AG04450 (cell line): ENCODE measurements at places on chromosomes 6 and 20.

- no peak for DNase-seq
Measured at GRCh38 chr6:87654875-87655454, 47.1 kb downstream of the AKIRIN2 start.

- DNase-seq = no peak
Measured at GRCh38 chr6:81465859-81466258, 286.6 kb downstream of the TENT5A start.

DNA sequence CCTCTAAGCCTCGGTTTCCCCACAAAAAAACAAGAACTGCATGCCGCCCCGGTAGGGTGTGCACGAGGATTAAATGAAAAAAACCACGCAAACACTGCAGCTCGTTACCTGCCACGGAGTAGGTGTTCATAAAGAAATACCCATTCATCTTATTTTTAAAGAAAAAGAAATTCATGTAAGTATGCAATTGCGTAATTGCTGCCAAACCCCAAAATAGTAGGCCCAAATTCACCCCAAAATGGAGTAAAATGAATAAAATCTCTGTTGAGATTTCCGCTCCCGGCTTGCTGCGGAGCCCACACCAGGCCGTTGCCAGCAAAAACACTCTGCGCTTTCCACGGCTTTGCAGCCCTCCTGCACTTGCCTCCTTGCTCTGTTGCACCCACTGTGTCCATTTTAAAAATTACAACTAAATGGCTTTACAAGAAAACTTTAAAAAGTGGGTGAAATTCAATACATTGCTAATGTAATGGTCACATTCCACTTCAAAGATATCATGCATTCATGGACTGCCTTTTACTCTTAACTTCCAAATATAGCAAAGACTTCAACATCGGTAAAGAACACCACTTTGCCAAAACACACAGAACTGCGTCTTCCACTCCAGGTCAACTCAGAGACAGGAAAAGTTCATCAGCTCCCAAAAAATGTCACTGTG is 125.0 kb downstream of the ZMYND8 start:
- peak; percentile 79 for DNase-seq

DNA sequence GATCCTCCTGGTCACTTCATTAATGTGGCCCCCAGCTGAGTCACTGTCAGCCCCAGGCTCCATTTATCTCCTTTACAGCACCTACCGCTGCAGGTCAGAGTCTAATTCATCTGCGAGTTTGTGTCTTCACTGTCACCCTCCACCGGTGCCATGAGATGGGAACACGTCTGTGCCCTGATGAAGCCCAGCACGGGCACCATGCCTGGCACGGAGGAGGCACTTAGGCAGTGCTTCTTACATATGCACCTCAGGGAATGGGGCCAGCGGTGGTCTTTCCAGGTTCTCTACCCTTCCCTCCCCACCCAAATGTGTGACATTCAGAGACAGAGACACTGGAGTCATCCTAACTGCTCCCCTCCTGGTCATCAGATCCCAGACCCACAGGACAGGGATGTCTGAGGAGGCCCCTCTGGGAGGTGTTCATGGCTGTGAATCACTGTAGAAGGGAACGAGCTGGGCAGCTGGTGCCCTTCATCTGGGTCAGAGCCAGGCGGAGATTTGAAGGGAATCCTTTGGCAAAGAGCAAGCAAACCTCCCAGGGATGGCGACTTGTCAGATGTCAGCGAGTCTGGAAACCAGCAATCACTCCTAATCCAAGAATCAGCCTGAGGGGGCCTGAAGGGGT is 364.6 kb downstream of the PREX1 start:
- DNase-seq = no peak

DNA sequence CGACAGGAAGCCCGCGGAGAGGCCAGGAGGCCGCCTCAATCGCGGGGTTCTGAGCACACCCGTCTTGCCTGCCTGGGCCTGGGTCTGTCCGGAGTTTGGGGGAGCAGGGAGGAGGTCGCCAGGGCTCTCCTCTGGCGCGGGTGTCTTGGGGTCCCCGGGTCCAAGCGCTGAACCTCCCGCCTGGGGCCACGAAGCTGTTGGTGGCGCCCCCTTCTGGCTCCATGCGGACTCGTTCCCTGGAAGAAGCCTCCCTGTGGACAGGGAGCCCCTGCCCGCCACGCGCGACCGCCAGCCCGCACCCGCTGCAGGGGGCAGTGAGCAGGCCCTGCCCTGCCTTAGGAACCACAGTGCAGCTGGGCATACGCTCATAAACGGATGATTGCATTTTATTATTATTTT is 44.7 kb downstream of the MCUR1 start:
- DNase-seq = no peak

DNA sequence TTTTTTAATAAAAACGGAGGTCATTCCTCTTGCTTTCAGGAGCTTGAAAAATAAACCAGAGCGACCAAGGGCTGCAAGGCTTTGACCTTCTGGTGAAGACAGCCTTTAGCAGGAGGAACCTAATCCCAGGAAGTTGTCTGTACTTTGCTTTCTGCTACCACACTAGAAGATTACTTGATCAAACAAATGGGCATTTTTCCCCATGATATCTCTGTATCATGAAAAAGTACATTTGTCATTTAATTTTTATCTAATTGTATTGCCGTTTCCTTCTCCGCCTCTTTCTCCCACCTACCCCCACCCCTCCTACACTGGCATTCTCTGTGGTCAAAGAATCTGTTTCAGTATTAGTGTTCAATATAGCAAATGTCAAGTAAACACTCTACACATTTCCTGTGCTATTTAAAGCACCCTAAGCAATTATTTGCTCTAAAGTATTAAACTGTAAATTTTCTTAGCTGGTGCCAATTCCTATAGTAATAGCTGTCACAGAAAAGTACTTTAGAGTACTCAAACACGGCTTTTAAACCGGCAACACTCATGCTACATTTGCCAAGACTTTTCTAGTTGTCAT is 29.7 kb downstream of the ATXN1 start:
- no peak for DNase-seq

GRCh38 chr20:33673410-33674293 is 576 bp downstream of the NECAB3 start:
- no peak for DNase-seq

GRCh38 chr6:90420500-90420899 is 123.9 kb upstream of the BACH2 start:
- DNase-seq = no peak

GRCh38 chr6:157325069-157325805 is 1.9 kb upstream of the TMEM242 start:
- no peak for DNase-seq

DNA sequence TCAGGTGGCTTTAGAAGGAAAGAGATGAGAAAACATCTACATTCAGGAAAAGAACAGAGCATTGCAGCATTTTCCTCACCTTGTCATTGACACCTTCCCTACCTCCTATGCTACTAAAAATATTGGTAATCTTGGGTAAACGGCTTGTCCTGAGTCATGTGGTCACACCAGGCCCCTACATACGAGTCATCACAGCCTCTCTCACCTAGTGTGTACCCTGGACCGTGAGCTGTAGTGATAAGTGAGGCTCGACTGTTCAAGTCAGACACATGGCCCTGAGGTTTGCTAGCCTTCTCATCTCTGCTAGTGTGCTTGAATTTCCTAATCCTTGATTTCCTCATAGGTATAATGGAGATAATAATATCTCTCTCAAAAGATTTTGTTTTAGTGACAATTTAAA is 29.6 kb upstream of the TMEM244 start:
- no peak for DNase-seq

DNA sequence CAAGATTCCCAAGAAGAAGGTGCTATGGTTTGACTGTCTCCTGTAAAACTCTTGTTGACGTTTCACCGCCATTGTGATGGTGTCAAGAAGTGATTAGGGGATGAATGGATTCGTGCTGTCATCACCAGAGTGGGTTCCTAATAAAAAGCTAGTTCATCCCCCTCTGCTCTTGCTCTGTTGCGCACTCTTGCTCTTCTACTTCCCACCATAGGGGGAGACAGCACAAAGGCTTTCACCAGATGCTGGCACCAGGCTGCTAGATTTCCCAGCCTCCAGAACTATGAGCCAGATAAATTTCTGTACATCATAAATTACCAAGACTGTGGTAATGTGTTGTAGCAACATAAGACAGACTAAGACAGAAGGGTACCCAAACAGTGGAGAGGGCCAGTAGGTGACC is 21.6 kb upstream of the CCDC28A start:
- DNase-seq = no peak

- peak; percentile 73 for DNase-seq
Measured at GRCh38 chr6:129744201-129744879, 34.4 kb upstream of the ARHGAP18 start.

GRCh38 chr6:137731960-137732616 is 135.0 kb upstream of the TNFAIP3 start:
- no peak for DNase-seq

GRCh38 chr20:37896932-37897548 is 5.9 kb upstream of the VSTM2L start:
- DNase-seq = no peak

DNA sequence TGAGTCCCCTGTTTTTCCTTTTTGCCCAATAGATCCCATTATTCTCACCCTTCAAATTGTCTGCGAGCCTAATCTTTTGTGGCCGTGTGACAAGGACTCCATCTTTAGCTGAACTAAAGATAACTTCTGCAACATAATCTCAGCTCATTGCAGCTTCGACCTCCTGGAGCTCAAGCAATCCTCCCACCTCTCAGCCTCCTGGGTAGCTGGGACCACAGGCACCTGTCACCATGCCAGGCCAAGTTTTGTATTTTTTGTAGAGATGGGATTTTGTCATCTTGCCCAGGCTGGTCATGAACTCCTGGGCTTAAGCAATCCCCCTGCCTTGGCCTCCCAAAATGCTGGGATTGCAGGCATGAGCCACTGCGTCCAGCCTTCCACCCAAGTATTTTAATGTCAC is 161.0 kb downstream of the GJA1 start:
- no peak for DNase-seq

DNA sequence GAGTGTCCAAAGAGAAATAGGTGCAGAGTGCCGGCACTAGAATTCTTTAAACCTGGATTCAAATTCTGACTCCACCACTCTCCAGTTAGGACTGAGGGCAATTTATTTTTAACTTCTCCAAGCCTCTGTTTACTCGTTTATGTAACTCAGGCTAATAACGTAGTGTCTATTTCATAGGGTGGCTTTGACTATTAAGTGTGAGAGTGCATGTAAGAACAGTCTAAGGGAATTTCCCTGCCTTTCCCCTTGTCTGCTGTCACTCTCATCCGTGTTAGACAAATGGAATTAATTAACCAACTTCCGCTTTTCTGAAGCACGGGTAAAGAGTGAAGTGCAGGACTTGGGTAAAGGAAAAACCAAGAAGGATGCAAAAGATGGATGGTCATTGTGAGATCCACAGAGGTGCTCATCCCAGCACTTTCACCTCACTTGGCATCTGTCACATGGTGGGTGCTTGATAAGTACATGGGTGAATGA is 4.1 kb upstream of the ZKSCAN8 start:
- no peak for DNase-seq

GRCh38 chr6:20599302-20600051 is 65.2 kb downstream of the CDKAL1 start:
- DNase-seq = no peak

- DNase-seq = no peak
Measured at GRCh38 chr6:7621761-7622160, 31.8 kb downstream of the SNRNP48 start.

DNA sequence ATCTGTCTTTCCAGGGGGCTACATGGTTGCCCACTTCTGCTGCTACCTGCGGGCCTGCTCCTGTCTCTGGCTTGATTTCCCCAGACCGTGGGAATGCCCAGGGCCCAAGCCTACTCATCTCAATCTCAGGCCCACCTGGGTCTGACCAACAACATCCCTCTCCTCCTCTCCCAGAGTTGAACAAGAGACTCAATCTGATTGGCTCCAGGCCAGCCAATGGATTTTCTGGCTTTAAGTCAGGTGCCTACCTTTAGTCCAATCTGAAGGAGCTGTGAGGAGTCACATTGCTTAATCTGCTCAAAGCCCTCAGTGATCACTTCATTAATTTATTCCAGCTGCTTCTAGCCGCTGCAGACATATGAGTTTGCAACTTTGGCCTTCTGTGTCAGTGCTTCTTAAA is 162.4 kb upstream of the KCNG1 start:
- no peak for DNase-seq

DNA sequence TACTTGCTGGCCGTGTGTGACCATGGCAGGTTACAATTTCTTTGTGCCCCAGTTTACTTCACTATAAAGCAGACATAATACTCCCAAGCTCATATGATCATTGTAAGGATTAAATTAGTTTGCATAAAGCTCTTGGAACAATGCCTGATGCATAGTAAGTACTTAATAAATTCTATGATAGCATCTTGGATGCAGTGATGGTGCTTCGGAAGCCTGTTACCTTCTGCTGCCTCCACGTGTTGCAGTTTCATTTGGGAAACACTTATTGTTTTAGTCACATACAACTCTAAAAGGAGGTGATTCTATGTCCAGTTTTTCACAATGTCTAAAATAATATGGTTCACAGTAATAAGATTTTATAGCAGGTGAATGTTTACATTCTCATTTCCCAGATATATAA is 343.9 kb downstream of the NRN1 start:
- no peak for DNase-seq

- DNase-seq = no peak
Measured at GRCh38 chr6:18561037-18561750, 174.0 kb downstream of the RNF144B start.

- DNase-seq = no peak
Measured at GRCh38 chr6:6823568-6824224, 235.2 kb downstream of the LY86 start.

DNA sequence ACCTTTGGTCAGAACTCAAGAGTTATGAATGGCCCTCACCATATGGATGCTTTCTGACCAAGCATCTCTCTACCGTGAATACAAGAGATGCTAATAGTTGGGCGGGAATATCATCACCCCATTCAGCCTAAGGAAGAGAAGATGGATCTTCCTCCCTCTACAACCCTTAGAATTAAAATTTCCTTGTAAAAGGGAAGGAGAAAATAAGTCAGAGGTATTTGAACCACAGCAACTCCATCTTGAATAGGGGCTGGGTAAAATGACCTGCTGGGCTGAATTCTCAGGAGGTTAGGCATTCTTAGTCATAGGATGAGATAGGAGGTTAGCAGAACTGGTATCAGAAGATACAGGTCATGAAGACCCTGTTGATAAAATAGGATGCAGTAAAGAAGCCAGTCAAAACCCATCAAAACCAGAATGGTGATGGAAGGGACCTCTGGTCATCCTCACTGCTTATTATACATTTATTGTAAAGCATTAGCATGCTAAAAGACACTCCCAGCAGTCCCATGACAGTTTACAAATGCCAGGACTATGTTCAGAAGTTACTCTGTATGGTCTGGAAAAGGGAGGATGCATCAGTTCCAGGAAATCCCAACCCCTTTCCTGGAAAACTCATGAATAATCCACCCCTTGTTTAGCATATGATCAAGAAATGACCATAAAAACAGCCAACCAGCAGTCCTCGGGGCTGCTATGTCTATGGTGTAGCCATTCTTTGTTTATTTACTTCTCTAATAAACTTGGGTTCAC is 101.2 kb downstream of the DTNBP1 start:
- DNase-seq = no peak

GRCh38 chr6:84119277-84119676 is 85.7 kb downstream of the MRAP2 start:
- no peak for DNase-seq

GRCh38 chr6:170134031-170134470 is 156.8 kb downstream of the DLL1 start:
- DNase-seq = no peak
